ENCODE measurements at places on chromosomes 2 and 18. TPM values are rescaled to one million over a fixed set of nuclear protein-coding genes. Genes with fewer than 3 reads are reported as not detected.

GRCh38 chr18:2121224-2121623, 450.1 kb downstream of the METTL4 start:
- DNase-seq, result no peak
- no peaks in the 10 kb centered on the region for H3K36me3 ChIP-seq
- no peak overlapping the region for H3K4me3 ChIP-seq
- H3K4me1 ChIP-seq, result no peaks in the 10 kb centered on the region

DNA sequence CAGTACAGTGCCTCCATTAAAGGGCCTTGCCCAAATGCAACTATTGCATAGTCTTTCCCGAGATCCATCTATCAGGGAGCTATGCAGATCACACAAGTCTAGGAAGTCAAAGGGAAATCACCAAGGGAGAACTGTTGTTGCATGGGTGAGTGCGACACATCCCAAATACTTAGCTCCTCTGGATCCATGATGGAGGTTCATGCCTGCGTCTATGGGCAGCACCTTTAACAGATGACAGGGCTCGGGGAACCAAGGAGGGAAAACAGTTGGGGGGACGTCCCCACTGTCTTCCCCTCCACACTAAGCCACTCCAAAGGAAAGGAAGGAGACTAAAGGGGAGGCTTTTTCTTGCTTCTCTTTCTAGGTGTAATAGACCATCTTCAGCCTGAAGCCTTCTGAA, 552.8 kb upstream of the PKDCC start:
- no peak for DNase-seq
- H3K27ac ChIP-seq, result no peak overlapping the region
- no peaks in the 10 kb centered on the region for H3K4me1 ChIP-seq
- H3K27me3 ChIP-seq, result no peaks in the 10 kb centered on the region

The HOXD11 gene
- polyA plus RNA-seq, result not detected

- DNase-seq, result peak; percentile 61
- peaks cover 35% of the 10 kb centered on the region for H3K27me3 ChIP-seq
- no peaks in the 10 kb centered on the region for H3K36me3 ChIP-seq
- H3K27ac ChIP-seq, result no peak overlapping the region
- H3K4me3 ChIP-seq, result no peak overlapping the region
- peaks cover 5% of the 10 kb centered on the region for H3K4me1 ChIP-seq
These were observed 56.2 kb downstream of the EMILIN2 start for GRCh38 chr18:2903006-2903405.

DNA sequence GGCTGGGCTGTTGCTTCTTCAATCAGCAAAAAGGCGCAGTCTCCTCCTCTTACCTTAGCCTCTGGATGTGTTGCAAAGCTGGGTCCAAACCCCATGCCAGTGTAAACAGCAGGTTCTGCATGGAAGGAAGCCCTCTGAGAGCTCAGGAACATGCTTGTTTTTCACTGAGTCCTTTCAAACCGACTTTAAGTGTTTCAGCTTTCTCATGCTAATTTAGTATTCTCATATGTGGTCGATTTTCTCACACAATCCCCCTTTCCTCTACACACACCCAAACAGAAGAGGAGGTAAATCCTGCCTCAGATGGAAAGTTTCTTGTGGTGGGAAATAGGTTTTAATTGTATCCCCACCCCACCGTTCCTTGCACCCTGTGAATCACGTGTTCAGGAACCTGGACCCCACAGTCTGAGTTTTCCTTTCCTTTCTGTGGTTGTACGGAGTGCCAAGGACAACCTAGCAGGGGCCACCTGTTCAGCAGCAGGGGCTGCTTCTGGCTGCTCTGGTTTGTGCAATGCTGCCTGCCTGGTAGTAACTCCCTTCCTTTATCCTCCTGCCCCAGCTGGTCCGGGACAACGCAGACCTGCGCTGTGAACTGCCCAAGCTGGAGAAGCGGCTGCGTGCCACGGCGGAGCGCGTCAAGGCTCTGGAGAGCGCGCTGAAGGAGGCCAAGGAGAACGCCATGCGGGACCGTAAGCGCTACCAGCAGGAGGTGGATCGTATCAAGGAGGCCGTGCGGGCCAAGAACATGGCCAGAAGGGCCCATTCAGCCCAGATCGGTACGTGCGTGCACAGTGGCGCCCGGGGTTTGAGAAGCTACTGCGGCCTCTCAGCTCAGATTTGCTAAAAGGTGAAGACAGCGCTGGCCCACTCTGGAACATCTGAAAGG, 28.7 kb upstream of the LYPD6B start:
- H3K4me1 ChIP-seq, result no peaks in the 10 kb centered on the region
- H3K27me3 ChIP-seq, result peaks cover 7% of the 10 kb centered on the region
- H3K4me3 ChIP-seq, result no peak overlapping the region
- H3K27ac ChIP-seq, result no peak overlapping the region
- no peak for DNase-seq
- no peaks in the 10 kb centered on the region for H3K36me3 ChIP-seq

The MYO3B gene
- polyA plus RNA-seq, result 0.02 TPM

- DNase-seq, result peak; percentile 20
- no peaks in the 10 kb centered on the region for H3K36me3 ChIP-seq
- no peak overlapping the region for H3K4me3 ChIP-seq
- H3K27ac ChIP-seq, result peak overlapping the region; percentile 81
- H3K27me3 ChIP-seq, result no peaks in the 10 kb centered on the region
- H3K4me1 ChIP-seq, result peaks cover 24% of the 10 kb centered on the region
These were observed 22.4 kb upstream of the MGAT5 start for GRCh38 chr2:134231301-134231964.

The POTEI gene
- not detected for polyA plus RNA-seq

DNA sequence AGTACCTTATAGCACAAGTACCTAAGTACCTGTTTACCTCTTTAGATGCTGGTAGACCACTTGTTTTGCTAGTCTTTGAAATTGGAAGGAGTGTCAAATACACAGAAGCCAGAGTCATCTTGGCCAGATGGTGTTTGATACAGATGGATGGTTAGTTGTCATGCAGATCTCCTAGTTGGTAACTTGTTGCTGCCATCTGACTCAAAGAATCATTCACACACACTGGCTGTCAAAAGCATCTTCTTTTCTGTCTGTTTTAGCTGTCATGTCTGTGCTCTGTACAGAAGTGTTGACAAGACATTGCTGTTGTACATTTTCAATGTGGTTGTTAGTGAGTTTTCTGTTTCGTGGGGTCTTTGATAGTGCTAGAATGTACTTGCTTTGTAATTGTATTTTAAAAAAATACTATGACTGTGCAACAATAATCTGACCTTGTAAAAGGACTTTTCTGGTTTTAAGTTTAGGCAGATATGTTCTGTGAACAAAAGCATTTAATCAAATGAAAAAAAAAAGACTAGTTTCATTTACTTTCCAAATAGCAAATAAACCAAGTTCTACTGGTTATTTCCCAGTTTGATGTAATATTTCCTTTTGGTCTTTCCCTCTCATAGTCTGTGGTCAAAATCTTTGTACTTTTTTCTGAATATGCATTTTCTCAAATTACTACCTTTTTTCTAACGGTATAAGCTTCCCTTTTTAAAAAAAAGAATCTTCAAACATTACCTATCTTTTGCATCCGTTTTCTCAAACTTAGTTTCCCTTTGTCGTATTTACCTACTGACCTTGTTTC, 39.9 kb downstream of the TANK start:
- H3K4me1 ChIP-seq, result no peaks in the 10 kb centered on the region
- no peak overlapping the region for H3K27ac ChIP-seq
- H3K36me3 ChIP-seq, result peaks cover 10% of the 10 kb centered on the region
- DNase-seq, result no peak
- H3K4me3 ChIP-seq, result no peak overlapping the region

The TBC1D8 gene
- polyA plus RNA-seq, result 1.5 TPM

DNA sequence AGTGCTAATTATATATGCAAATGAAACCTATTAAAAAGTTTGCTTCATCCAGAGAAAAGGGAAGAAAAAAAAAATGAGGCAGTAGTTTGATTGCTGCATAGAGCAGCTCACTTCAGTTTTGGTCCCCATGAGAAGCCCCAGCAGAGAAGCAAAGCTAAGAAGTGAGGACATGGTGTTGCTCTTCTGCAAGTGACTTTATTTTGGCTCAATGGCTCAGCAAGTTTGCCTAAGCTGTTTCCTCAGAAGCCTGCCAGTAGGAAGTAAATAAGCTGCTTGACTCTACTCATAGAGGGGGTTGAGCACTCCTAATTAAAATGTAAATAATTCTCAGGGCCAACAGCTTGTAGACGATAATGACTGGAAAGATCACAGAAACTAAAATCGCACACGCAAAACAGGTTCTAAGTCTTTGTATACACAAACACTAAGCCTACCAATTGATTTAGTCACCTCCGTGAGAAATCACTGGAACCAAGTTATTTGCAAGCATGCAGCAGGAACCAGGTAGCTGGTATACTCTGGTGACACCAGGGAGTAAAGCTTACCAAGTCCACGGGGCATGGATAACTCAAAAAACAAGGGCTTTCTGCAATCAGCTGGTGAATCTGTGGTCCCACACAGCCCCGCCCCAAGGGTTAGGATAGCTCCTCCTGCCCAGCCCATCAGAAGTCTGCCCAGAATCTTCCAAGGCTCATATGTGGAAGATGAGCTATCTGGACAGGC, 39.7 kb upstream of the NABP1 start:
- H3K27ac ChIP-seq, result peak overlapping the region; percentile 86
- H3K36me3 ChIP-seq, result no peaks in the 10 kb centered on the region
- DNase-seq, result no peak
- H3K4me3 ChIP-seq, result no peak overlapping the region

The LOXL3 gene
- polyA plus RNA-seq, result 21.8 TPM

GRCh38 chr18:8329186-8329771, 280.0 kb upstream of the RAB12 start:
- no peak overlapping the region for H3K4me3 ChIP-seq
- H3K27ac ChIP-seq, result no peak overlapping the region
- H3K27me3 ChIP-seq, result no peaks in the 10 kb centered on the region

DNA sequence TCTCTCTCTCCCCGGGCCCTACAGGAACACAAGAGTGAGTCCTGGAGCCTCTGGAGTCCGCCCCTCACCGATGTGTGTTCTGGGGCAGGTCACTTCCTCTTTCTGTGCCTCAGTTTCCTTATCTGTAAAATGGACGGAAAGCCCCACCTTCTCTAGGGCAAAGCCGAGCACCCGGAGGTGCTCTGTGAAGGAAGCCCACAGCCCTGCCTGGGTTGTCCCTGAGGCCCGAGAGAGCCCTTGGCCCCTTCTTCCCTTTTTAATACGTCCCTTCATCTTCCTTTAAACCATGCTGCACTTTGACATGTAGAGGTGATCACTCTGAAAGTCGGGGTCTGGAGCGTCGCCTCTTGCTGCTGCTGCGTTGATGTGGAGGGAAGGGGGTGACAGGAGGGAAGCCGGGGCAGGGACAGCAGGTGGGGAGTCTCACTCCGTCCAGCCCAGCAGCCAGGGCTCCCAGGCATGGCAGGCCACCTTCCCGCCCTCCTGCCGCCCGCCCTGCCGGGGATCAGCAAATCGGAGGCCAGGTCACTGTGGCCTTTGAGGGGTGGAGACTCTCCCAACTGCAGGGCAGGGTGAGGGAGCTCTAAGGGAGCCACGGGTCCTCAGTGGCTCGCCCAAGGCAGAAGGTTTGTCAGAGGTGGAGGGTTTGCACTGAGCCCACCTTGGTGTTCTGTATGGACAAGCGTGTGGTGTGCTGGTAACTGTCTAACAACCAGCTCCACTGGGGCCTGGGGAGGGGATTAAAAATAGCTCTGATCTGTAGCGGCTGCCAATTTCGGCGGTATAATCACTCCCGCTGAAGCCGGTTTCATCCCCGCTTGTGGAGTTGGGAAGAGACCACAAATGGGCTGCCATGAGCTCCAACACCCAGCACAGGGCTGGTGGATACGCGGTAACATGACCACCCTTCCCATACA, 135.9 kb upstream of the ID2 start:
- no peak overlapping the region for H3K4me3 ChIP-seq
- H3K27me3 ChIP-seq, result 0 out of 2 replicates have a peak, but pooled peaks cover 2% of the 10 kb centered on the region
- H3K4me1 ChIP-seq, result peaks cover 16% of the 10 kb centered on the region
- H3K27ac ChIP-seq, result no peak overlapping the region

- H3K36me3 ChIP-seq, result no peaks in the 10 kb centered on the region
- no peaks in the 10 kb centered on the region for H3K27me3 ChIP-seq
These were observed 30.3 kb upstream of the SMCHD1 start for GRCh38 chr18:2625217-2625616.

DNA sequence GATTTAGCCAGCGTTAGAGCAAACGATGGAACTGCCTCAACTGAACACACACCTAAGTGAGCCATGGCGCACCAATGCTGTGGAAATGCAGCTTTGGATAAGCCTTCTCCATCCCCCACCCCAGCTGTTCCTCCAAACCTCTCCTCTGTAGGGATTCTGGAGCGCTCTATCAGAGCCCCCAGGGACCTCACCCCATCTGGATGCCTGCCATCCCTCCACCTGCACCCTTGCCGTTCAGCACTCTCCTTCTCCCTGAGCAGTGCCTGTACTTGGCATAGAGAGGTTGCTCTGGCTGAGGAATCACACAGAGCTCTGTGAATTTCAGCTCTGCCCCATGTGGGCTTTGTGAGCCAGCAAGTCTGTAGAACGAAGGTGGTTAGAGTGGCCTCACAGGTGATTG, 42.8 kb upstream of the INHBB start:
- DNase-seq, result no peak
- no peak overlapping the region for H3K4me3 ChIP-seq
- H3K27me3 ChIP-seq, result no peaks in the 10 kb centered on the region
- no peak overlapping the region for H3K27ac ChIP-seq
- peaks cover 4% of the 10 kb centered on the region for H3K36me3 ChIP-seq

GRCh38 chr2:239819974-239820555, 205.1 kb downstream of the NDUFA10 start:
- H3K27me3 ChIP-seq, result no peaks in the 10 kb centered on the region
- H3K4me3 ChIP-seq, result no peak overlapping the region
- no peak for DNase-seq
- no peaks in the 10 kb centered on the region for H3K36me3 ChIP-seq

- H3K27ac ChIP-seq, result no peak overlapping the region
- no peaks in the 10 kb centered on the region for H3K27me3 ChIP-seq
- no peaks in the 10 kb centered on the region for H3K36me3 ChIP-seq
- no peaks in the 10 kb centered on the region for H3K4me1 ChIP-seq
These were observed 469.3 kb upstream of the MEX3C start for GRCh38 chr18:51666763-51667191.

GRCh38 chr2:66553370-66553769, 118.4 kb downstream of the MEIS1 start:
- no peak for DNase-seq
- H3K27ac ChIP-seq, result peak overlapping the region; percentile 11
- no peak overlapping the region for H3K4me3 ChIP-seq
- H3K27me3 ChIP-seq, result no peaks in the 10 kb centered on the region

The KCNJ3 gene
- polyA plus RNA-seq, result not detected

The ERCC3 gene
- 52.0 TPM for polyA plus RNA-seq

The LIMS1 gene
- polyA plus RNA-seq, result 51.8 TPM

The RTP5 gene
- not detected for polyA plus RNA-seq

DNA sequence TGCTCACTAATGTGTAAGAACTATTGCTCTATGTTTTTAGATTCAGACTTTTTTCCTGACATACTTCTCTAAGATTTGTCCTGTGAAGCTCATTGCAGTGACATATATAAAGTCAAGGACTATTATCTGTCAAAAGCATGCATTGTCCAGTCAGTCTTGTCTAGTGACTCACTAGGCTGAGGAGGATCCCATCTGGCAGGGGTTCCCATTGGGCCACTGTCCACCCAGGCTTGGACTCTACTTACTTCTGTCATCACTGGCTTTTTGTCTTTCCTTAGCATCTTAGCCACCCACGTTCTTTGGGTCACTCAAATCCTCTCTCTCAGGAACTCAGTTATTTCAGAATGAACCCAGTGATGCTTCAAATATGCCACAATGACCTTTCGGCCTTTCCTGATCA, 132.6 kb upstream of the NABP1 start:
- no peak for DNase-seq
- no peaks in the 10 kb centered on the region for H3K4me1 ChIP-seq
- H3K4me3 ChIP-seq, result no peak overlapping the region
- peaks cover 3% of the 10 kb centered on the region for H3K27me3 ChIP-seq
- no peak overlapping the region for H3K27ac ChIP-seq
